ENCODE measurements at places on chromosomes 2 and 18. TPM values are rescaled to one million over a fixed set of nuclear protein-coding genes. Genes with fewer than 3 reads are reported as not detected.

GRCh38 chr18:23872701-23873550 is 141.6 kb upstream of the TTC39C start:
- no peak for DNase-seq

GRCh38 chr2:215602997-215603396 is 167.1 kb upstream of the FN1 start:
- DNase-seq: no peak

EMX1 gene
- 0.31 TPM for total RNA-seq

GRCh38 chr2:11411768-11412448 is 54.1 kb downstream of the E2F6 start:
- no peak for DNase-seq

NTSR2 gene
- total RNA-seq: not detected

- DNase-seq: no peak
Measured at GRCh38 chr2:107337209-107337898, 451.4 kb upstream of the ST6GAL2 start.

- DNase-seq: no peak
Measured at GRCh38 chr2:215680605-215681598, 245.0 kb upstream of the FN1 start.

- no peak for DNase-seq
Measured at GRCh38 chr2:143205106-143205764, 76.0 kb downstream of the ARHGAP15 start.

DNA sequence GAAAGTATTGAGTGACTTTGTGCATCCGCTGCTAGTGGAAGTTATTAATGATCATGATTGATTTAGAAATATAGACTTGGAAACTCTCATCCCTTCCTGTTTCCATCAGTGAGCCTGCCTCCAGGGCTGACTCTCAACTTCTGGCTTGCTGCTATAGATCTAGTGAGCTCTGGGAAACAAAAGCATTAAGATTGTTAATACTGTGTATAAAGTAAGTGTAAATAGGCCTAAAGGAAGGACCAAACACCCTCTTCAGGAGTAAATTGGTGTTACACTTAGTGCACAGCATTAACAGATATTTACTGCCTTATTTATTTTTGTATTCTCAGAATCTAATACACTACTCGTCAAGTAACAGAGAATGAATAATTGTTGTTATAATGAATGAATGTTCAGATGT is 285.6 kb downstream of the THSD7B start:
- DNase-seq: no peak

All from right atrium auricular region (tissue), 2 donors.